OCI-LY7 (cell line): ENCODE measurements at places on chromosomes 16 and 17. TPM values are rescaled to one million over a fixed set of nuclear protein-coding genes. Genes with fewer than 3 reads are reported as not detected.

DNA sequence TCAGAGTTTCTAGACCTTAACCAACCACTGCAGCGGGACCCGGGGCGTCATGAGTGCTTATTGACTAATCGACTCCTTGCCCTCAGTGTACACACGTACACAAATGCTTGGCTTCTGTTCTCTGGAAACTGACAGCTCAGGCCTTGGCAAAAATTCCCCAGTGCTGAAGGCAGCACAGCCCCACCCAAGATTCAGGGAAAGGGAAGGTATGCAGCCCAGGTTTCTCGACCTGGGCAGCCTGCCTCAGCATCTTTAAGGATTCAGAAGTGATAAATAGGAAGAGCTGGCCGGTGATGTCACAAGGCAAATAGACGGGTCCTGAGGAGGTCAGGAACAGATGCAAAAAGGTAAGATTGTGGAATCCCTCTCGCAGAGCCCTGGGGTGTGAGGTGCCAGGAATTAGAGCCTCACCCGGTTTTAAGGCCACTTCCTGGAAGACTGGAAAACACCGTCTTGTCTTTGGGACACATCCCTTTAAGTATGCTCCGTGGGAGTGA is 9.0 kb upstream of the CDH3 start:
- DNase-seq, result no peak

DNA sequence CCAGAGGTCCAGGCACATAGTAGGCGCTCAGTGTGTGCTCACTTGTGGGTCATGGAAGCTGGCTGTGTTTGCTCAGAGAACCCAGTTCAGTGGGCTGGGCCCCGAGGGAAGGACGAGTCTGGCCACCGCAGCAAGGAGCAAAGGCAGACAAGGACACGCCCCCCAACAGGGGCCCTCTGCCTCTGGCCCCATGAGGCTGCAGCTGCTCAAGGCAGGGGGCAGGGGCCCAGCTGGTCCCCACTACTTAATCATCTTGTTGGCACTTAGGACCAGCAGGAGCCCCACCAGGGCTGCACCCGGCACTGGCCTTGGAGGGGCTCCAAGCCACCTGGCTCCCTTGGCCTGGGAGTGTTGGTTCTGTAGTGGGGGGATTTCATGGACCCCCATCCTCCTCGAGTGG is 16.1 kb downstream of the KCNJ12 start:
- DNase-seq, result no peak

GRCh38 chr17:17757391-17757791 is 76.1 kb downstream of the RAI1 start:
- peak; percentile 91 for DNase-seq

- DNase-seq, result peak; percentile 77
Measured at GRCh38 chr17:40086150-40087044, 14.0 kb downstream of the NR1D1 start.

- no peak for DNase-seq
Measured at GRCh38 chr17:13647543-13648021, 45.9 kb upstream of the HS3ST3A1 start.

CBLN1 gene
- 0.96 and 1.4 TPM in 2 replicates for total RNA-seq

CNGB1 gene
- total RNA-seq, result not detected in 2 replicates
